Activated CD8-positive, alpha-beta memory T cell treated with anti-CD3 and anti-CD28 coated beads for 48 hours (primary cell): ENCODE measurements at places on chromosomes 3 and 15.

DNA sequence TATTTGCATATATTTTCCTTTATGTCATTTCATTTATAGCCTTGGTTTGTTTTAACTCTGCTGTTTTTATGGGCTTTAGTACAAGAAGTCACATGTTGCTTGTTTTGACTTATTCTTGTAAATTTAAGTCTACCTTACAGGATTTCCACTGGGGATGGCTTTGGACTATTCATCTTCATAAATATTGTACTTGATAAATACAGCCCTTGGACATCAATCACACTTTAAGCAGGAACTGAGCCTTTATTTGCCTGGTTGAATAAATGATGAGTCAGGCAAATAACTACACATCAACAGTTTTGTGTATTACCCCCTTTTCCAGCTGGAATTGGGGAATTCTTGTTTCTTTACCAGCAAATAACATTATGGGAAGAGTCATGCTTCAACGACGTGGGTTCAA lies 286.0 kb downstream of the CNTN3 start:
- DNase-seq, result no peak

DNA sequence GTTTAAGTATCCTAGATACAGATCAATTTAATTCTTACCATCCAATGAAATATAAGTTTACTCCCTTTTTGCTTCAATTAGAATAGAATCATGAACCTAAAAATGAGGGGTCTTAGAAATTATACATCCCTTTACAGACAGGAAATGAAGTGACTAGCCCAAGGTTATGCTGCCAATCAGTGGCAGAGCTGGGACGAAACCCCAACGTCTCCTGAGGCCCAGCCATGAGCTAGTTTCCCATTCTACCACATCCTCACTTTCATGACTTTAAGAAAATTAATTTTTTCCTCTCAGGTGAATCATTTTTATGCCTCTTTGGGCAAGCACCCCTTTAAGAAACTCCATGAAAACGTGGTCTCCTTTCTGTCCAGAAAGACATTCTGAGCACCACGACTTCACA lies 11.2 kb downstream of the LRIG1 start:
- no peak for DNase-seq

- DNase-seq, result no peak
Measured at GRCh38 chr15:62244762-62245161, 79.7 kb upstream of the C2CD4B start.

DNA sequence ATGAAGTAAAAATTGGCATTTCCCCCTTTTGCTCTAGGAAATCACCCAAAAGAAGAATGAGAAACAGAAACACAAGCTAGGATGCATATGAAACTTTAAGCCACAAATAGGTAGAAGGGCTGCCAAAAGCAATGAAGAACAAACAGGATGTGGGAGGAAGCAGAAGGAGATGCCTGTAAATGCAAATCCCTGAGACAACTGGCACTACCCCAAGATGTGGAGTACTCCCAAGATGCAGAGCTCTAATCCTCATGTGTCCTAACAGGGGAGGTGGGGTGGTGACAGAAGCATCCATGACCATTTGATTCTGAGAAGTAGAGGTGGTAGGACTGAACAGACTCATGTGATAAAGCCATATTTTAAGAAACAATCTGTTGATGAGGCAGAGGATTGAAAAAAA lies 31.9 kb upstream of the ZNF280D start:
- DNase-seq, result no peak

GRCh38 chr3:81545572-81545971 lies 215.9 kb downstream of the GBE1 start:
- DNase-seq, result no peak

DNA sequence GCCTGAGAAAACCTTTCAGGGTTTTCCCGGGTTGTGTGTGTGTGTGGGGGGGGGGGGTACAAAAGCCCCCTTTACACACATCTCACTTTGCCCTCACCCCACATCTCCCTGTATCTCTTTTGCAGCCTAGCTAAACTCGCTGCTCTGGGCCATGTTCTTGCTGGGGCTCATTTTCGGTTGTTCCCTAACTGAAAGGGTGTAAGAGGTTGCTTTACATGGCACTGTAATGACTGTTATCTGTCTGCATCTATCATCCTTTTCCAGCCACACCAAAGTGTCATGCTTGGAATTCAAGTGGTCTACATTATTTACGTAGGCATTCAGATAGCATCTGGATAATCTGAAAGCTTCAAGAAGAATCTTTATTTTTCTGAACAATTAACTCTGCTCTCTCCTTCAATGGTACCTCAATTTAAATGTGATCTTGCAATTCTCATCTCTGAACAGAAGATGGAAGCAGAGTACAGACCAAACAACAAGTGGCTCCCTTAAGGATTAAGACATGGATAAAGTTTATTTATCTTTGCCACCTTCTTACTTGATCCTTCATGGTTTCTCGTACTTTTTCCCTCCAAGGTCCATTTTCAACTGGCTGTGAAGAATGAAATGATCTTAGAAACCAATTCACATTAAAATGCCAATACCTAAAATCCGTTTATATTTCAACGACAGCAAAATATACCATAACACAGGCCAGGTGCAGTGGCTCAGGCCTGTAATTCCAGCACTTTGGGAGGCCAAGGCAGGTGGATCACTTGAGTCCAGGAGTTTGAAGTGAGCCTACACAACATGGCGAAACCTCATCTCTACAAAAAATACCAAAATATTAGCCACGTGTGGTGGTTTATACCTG lies 34.9 kb downstream of the DCLK3 start:
- no peak for DNase-seq

DNA sequence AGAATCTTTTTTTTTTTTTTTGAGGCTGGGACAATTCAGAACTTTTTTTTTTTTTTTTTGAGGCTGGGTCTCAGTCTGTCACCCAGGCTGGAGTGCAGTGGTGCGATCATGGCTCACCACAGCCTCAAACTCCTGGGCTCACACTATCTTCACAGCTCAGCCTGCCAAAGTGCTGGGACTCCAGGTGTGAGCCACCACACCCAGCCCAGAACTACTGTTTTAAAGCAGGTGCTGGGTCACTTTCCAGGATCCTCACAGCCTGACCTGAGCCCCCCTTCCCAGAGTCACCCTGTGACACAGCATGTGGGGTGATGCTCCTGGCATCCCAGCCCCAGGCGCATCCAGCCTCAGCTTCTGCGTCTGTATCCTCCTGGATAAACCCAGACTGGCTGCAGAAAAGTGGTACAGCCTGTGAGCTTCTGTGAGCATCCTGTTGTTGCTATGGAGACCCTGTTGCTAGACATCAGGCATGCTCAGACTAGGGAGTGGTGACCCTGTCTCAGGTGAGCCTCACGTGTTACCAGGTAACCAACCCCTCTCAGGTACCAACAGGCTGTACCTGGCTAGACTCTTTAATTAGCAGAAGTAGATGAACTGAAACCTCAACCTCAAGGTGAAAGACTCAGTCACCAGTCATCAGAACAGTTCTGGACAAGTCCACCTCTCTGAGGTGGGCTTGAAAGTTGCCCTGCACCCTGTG lies 15.0 kb downstream of the KLF13 start:
- no peak for DNase-seq

DNA sequence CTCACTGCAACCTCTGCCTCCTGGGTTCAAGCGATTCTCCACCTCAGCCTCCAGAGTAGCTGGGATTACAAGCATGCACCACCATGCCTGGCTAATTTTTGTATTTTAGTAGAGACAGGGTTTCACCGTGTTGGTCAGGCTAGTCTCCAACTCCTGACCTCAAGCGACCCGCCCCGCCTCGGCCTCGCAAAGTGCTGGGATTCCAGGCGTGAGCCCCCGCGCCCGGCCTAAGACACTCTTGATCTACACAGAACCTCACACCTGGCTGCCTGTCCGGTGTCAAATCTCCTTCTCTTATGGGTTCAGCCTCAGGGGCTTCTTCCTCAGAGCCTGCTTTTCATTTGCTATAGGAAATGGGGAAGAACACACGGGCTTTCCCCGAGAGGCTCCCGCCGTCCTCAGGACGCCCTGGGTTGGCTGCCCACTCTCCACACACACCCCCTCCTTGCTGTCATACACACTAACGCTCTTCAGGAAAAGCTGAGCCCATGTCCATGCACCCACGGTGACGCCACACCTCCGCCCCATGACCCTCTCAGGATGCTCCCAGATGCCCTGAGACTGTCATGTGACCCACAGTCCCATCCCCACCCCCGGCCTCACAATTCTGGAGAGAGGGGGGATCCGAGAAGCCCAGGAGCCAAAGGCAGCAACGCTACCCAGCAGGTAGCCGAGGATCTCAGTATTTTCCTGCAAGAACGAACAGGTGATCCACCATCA lies 10.4 kb downstream of the TMEM44 start:
- DNase-seq, result no peak

GRCh38 chr3:47381317-47382157 lies 716 bp downstream of the PTPN23 start:
- DNase-seq, result peak; percentile 73

GRCh38 chr15:32033186-32033890 lies 3.0 kb downstream of the CHRNA7 start:
- no peak for DNase-seq

GRCh38 chr3:153045150-153045549 lies 116.9 kb upstream of the RAP2B start:
- DNase-seq, result no peak

GRCh38 chr3:34198309-34198708 lies 399.9 kb downstream of the PDCD6IP start:
- DNase-seq, result no peak

DNA sequence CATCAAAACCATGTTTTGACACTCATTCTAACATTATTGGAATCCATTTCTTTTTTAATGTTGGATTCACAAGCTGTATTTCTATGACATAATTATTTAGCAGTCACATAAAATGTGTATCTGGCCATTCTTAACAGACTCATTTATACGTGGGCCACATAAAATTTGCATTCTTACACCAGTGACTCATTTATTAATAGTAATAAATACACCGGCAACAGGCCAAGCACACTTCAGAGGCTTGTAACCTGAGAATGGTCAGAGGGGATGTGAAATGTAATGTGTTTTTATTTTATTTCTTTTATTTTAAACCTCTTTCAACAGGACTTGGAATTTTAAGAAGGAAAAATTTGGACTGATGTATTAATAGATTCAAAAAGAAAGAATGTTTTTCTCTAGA lies 384.9 kb upstream of the RARB start:
- DNase-seq, result no peak

GRCh38 chr15:75025548-75026260 lies 2.3 kb downstream of the PPCDC start:
- no peak for DNase-seq

DNA sequence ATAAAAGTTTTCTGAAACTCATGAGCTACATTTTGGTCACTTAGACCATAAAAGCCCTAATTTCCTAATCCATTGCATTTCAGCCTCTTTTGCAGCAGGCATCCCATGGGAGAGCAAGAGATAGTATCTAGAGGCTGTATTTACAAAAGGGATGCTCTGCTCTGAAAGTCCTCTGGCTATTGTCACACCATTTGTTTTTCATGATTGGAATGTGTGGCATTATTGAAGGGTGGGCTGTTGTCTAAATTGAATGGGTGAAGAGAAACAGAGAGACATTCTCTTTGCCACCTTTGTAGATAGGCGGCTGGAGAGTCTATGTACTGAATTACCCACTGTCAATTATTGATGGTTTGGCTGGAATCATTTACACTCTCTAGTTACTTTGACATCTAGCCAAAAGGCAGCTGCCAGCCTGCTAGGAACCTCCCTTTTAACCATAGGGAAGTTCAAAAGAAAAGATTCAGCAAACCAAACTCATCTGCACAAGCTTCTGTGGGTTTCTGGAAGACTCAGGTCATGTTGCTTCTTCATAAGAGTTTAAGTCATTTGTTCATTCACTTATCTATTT lies 89.8 kb upstream of the RARB start:
- no peak for DNase-seq

GRCh38 chr3:154718053-154718452 lies 288.1 kb upstream of the GPR149 start:
- no peak for DNase-seq

GRCh38 chr3:61742006-61742405 lies 180.6 kb downstream of the PTPRG start:
- DNase-seq, result no peak

DNA sequence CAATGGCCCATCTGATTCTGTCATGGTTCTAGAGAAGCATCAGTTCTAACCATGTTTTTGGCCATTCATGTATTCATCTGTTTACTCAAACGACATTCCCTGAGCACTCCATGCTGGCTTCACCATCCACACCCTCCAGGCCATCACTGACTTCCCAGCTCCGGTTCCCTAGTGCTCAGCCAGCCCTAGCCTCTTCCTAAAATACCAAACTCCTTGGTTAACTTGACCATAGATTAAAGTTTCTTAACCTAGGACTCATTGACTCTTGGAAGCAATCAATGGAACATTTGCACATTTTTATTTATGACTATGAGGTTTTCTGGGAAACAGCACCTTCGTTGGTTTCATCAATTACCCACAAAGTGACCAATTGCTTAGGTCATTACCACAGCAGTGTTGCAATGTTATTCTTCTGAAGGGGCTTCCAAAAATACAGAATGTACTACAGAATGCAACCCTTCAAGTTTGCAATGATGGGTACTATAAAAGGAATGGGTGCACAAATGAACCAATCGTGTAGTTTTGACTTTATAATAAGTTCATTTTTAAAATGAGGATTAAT lies 27.2 kb upstream of the SLC25A36 start:
- no peak for DNase-seq

GRCh38 chr3:55282994-55283393 lies 204.1 kb downstream of the WNT5A start:
- no peak for DNase-seq

DNA sequence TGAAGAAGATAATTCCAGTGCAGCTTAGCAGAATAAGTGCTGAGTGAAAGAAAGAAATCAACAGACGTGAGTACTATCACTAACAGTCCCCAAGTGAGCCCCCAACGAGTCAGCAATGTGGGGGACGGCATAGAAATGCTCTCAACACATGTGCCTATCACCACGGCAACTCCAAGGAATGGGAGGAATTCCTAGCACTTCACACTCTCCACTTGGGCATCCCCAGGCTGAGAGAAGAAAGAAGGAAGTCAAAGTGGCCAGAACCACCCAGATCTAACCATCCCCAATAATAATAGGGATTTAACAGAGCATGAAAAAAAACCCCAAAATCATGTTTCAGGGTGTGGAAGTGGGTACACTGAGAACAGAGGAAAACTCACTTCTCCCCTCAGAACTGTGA lies 29.3 kb upstream of the CPNE4 start:
- DNase-seq, result no peak

DNA sequence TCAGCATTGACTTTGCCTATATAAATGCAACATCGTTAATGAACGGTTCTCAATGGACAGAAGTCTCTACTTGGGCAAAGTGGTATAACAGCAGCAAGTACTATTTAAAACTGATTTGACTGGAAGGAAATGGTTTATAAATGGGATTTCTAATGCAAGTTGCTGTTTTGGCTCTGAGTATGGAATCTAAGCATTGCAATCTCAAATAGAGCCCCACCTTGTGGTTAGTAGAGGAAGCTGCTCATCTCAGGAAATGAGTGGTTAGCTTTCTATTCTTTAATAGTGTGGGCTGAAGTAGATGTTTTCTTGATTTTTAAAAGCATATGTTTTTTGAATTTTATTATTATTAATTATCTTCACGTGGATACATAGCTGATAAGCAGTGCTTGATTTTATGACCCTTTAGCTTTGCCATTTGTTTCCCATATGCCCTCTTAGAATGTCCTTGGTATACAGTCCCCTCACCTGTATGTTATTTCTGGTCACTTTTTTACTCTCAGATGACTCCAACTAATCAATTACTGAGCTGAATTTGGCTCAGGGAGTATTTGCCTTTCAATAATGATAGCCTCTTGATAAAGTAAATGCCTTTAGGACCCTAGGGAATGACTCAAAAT lies 67.1 kb downstream of the OXSM start:
- no peak for DNase-seq

GRCh38 chr15:94206463-94207167 lies 24.7 kb upstream of the MCTP2 start:
- DNase-seq, result peak; percentile 8
